CD4-positive, alpha-beta T cell treated with Interleukin-1 beta for 1 hour (primary cell): ENCODE measurements at places on chromosomes 2 and 18.

GRCh38 chr2:49069829-49070228 lies 84.5 kb downstream of the FSHR start:
- DNase-seq: no peak

DNA sequence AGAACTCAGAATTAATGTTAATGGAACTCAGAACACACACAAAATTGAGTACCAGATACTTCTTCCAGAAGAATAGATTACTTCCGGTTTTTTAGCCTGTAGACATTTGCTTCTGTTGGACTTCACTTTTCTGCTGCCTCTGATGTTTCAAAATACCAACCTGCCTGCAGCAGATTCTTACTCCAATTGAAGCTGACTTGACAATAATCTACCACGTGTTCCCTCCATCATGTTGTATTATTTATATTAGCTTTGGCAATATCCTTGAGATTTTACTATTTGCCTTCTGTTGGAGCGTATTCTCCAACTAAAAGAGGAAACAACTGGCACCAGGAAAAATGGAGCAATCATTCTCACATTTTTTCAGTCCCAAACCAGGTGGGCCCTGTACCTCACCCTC lies 3.1 kb upstream of the GORASP2 start:
- DNase-seq: no peak

DNA sequence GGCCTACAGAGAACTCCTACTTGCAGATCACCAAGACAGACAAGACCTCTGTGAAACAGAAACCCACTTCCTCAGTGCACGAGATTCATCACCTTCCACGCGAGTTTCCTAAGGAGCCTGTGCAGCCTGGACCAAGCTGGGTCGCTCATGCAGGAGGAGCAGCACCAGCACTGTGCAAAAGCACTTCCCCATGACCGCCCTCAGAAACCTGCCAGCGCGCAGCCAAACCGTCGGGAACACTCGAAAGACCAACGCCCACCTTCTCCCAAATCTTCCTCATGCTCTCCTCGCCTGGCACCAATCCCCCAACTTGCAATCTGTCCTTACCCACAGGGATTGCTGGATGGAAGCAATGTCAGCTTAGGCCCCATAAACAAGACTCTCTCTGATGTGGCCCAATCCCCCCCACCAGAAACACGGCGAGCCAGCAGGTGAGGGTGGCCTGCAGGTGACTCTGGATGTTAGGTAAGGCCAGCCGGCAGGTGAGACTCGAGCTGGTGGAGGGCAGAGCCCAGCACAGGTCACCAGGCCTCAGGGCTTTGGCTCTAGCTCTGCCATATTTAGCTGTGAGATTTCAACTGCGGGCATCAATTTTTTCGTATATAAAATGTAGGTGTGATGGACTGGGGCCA lies 69.4 kb downstream of the PXDN start:
- DNase-seq: no peak

DNA sequence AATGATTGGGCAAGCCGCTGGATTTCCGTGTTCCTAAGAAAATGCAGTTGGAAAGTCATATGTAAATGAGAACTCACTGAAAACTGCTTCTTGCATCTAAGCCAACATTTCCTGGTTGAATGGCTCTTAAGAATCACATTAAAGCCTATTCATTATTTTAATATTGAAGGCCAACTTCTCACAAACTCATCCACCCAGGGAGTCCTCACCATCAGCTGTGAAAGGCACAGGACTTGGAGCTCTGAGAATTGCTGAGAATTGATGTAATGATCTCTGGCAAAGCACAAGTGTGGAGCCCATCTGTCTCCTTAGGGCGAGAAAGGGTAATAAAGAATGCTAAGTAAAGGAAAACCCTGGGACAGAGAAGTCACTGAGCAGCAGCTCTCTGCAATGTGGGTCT lies 55.9 kb upstream of the APCDD1 start:
- no peak for DNase-seq

- no peak for DNase-seq
Measured at GRCh38 chr2:175308005-175308404, 126.5 kb upstream of the ATP5MC3 start.

DNA sequence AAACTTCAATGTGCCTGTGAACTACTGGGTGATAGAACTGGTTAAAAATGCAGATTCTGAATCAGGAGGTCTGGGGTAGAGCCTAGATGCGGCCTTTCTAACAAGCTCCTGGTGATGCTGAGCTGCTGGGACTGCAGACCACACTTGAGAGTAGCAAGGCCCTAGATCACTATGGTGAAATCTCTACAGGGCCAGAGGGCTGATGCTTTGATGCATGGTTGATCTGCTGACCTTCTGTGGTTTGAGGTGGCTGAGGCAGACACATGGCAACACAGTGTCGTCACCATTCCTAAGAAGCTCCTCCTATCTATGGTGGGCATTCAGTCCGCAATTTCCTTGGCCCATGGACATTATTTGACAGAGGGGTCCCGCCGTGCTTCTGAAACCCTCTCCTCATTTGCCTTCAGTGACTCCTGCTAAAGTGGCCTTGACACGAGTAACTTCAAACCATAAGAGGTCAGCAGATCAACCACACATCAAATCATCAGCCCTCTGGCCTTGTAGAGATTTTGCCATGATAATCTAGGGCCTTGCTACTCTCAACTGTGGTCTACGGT lies 19.8 kb downstream of the CCDC68 start:
- no peak for DNase-seq

- DNase-seq: no peak
Measured at GRCh38 chr2:118255771-118256372, 167.6 kb downstream of the INSIG2 start.

- no peak for DNase-seq
Measured at GRCh38 chr2:3608373-3609278, 13.7 kb downstream of the COLEC11 start.

GRCh38 chr18:63105636-63106316 lies 213.8 kb downstream of the BCL2 start:
- DNase-seq: no peak

- no peak for DNase-seq
Measured at GRCh38 chr2:29023188-29023587, 42.1 kb downstream of the TOGARAM2 start.

GRCh38 chr2:47209622-47210021 lies 54.5 kb upstream of the STPG4 start:
- DNase-seq: no peak

- DNase-seq: no peak
Measured at GRCh38 chr2:44777537-44777936, 164.0 kb upstream of the SIX3 start.

DNA sequence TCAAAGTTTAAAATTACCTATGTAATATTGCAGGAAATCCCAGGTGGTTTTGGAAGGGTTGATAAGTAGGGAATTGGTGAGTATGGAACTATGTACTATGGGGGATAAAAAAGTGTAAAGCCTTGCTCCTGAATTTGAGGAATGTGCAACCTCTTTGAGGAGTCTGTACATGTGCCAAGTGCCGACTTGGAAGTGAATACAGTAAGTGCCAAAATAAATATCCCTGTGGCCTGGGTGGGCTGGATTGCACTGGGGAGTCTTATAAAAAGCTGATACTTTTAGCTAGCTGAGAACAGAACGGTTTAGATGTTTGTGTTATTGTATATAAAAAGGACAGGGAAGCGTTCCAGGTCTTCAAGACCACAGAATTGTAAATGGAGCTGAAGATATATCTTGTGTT lies 317.1 kb upstream of the LRRTM1 start:
- DNase-seq: no peak

DNA sequence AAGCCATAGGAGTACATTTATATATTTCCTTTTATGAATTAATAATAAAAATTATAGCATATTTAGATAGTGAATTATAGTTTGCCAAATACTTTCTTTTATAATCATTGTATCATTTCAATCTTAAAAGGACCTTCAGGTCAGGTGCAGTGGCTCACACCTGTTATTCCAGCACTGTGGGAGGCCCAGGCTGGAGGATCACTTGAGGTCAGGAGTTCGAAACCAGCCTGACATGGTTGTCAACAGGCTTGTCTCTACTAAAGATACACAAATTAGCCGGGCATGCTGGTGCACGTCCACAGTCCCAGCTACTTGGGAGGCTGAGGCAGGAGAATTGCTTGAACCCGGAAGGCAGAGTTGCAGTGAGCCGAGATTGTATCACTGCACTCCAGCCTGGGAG lies 19.7 kb downstream of the APOB start:
- no peak for DNase-seq
